Progenitor cell of endocrine pancreas (in vitro differentiated cells): ENCODE measurements at places on chromosomes 6 and 20.

DNA sequence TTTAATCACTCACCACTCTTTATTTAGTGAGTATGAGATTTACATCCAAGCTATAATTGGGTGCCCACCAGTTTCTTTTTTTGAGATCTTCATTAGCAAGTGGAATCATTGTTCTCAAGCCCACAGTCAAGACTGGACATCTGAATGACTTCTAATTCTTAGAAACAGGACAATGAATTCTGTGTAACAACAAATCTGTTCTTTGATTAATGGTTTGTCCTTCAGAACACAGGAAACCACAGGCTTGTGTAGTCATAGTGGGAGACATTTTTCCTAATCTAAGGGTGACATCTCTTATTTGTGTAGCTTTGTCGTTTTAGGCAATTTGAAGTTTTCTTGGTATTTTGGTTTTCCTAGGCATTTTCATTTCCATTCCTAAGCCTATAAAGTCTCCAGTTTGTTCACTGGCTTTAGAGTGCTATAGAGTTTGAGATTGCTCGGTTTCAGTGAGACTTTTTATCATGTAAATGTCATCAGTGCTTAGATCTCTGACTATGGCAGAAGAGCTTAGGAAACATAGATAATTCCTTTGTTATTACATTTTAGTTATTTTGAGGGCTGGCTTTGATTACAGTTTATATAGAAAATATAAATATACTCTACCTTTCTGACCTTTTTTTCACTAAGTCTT, 903.9 kb upstream of the MAP3K7 start:
- no peak for DNase-seq

- DNase-seq, result no peak
Measured at GRCh38 chr20:38450412-38450975, 15.4 kb upstream of the SNHG17 start.

DNA sequence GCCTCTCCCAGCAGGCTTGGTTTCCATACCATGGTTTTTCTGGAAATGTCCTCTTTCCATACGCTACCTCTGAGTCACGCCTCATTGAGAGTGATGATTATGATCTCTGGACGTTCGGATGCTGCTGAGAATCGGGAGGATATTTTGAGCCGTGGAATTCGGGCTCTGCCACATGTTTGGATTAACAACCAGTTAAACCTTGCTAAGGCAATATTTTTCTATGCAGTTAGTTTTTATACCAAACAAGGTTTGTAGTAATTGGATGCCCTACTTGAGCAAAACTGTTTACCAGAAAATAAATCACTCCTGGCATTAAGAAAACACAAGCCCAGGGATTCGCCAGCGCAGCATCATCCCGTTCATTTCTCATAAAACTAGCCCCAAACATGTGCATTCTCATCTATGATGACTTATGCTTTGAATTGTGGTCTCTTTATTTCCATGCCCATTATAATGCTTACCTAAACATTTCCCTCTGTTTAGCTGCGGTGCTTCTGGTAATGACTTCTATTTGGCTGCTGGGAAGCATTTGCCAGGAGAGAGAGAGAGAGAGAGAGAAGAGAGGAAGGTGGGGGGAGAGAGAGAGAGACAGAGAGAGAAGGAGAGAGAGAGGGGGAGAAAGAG, 198.9 kb downstream of the CLIC5 start:
- no peak for DNase-seq

DNA sequence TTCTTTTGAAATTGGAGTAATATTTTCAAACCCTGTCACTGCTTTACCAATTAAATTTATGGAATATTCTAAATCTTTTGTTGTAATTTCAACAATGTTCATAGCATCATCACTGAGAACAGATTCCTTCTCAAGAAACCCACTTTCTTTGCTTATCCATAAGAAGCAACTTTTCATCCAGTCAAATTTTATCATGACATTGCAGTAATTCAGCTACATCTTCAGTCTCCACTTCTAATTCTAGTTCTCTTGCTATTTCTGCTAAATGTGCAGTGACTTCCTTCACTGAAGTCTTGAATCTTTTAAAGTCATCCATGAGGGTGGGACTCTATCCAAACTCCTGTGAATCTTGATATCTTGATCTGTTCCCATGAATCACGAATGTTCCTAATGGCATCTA, 132.4 kb downstream of the INSM1 start:
- DNase-seq, result no peak

DNA sequence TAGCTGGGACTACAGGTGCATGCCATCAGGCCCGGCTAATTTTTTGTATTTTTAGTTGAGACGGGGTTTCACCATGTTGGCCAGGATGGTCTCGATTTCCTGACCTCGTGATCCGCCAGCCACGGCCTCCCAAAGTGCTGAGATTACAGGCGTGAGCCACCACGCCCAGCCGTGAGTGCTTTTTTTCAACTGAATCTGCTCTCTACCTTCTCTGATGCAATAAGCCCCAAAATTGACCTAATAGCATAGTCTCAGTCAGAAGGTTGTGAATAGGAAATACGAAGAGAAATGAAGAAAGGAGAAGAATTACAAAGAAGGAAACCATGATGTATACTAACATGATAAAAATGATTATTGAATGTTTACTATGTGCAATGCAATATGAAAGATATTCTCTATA, 33.2 kb downstream of the BEND6 start:
- no peak for DNase-seq

DNA sequence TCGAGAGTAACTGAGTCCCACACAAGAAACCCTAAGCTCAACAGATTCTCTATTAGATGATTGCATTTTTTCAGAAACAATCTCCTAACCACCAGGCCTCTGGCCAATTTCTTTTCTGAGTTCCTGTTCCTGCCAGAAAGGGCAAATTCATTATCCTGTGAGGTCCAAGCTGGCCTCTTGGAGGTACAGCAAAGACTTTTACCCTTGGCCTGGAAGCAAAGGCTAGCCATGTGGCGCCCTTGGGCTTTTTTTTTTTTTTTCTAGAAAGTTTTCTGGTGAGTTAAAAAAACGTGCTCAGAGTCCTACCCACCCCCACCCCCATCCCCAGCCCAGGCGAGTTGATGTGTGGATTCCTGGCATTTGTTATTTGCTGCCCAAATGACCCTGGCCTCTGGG, 59.0 kb upstream of the EEF1A1 start:
- DNase-seq, result no peak

DNA sequence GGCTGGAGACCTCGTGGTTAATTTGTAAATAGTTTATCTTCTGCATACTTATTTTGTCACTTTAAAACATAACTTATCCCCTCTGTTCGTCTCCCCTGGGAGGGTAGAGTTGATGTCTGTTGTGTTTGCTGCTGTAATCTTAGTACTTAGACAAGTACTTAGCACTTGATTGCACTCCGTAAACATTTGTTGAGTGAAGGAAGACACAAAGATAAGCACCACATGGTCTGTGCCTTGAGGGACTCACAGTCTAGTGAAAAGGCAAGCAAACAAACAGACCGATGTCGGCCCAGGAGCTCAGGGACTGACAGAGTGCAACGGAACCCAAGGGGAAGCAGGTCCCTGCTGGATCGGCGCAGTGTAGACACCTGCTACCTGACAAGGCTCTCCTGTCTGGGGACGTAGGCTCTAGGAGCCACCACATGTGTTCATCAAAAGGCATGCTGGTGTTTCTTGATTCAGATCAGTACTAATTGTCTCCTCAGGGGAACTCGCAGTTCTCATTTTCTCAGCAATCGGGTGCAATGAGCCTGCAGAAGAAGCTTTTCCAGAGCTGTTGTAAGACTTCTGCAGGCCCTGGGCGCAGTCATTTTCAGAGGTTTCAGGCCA, 31.4 kb downstream of the EDN3 start:
- no peak for DNase-seq

DNA sequence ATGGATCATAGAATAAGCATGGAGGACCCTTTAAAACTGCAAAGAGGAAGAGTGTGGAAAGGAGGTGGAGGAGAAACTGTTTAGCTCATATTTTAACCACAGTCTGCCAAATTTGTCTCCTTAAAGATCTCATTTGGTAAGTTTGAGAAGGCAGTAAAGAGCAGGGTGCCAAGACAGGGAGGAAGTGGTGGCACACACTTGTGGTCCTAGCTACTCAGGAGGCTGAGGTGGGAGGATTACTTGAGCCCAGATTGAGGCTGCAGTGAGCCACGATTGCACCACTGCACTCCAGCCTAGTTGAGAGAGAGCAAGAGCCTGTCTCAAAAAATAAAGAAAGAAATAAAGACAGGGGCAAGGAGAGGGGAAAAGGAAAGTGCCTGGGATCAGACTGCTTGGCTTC, 16.8 kb upstream of the DCBLD1 start:
- DNase-seq, result no peak

GRCh38 chr6:1962201-1962600, 283.2 kb downstream of the GMDS start:
- no peak for DNase-seq

DNA sequence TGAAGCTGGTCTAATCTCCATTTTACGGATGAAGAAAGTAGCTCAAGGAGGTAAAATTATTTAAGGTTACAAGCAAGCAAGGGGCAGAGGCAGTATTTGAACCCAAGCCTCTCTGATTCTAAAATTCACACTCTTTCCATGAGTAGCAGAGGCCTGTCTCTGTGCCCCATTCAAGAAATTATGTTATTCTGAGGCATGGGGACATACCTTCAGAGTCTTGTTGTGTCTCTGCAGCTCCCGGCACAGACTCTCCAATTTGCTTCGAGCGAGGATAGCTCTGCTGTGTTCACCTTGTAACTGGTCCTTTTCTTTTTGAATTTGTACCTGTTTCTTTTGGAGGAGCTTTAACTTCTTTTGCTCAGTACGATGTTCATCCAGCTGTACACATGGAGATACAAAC, 21.5 kb downstream of the TXLNB start:
- no peak for DNase-seq

DNA sequence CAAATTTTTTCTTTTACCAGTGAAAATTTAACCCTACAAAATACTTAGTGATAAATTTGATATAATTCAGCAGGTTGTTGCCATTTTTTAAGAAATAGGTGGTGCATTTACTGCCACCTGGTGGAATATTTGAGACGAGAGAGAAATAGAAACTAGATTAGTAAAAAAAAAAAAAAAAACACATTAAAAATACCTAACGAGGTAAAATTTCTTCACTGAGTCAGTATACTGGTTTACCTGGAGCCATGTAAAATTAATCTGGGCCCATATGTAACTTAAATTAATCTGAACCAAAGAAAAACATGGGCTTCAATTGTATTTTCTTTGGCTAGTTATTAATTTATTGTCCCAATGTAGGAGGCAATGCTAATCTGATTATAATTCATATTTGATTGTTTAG, 520.8 kb downstream of the EPM2A start:
- no peak for DNase-seq

- DNase-seq, result no peak
Measured at GRCh38 chr20:9112541-9113515, 43.9 kb downstream of the PLCB4 start.

GRCh38 chr20:31984981-31985471, 17.1 kb downstream of the XKR7 start:
- no peak for DNase-seq

DNA sequence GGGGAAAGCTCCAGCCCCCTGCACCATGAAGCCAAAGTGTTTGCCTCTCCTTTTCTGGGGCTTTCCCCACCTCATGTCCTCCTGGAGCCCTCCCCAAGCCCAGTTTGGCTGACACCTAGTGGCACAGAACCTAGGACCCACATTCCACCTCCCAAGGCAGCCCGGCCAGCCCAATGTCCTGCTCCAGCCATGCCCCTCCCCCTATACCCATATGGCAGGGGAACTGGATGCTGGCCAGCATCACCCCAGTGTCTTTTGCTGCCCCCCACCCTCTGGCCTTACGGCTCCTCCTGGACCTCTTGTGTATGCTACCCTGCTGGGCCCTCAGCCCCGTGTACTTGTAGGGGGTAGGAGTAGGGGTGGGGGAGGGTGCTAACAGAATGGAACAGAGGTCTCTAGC, 170.1 kb downstream of the KIF6 start:
- DNase-seq, result no peak

- no peak for DNase-seq
Measured at GRCh38 chr6:111669326-111669725, 63.6 kb upstream of the TRAF3IP2 start.

DNA sequence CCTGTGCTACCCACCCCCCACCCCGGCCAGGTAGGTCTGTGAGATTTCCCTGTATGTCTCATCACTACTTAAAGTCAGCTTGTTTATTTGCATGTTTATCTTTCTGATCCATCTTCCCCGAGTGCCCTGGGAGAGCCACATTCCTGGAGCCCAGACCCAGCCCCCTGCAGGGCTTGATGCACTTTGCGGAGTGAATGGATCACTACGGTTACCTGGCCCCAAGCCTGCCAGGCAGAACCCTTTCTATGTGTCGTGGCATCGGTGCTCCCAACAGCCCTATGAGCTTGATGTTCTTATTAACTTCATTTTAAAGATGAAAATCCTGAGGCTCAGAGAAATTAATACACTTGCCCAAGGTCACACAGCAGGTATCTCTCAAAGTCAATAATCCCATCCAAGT, 13.6 kb upstream of the SLCO4A1 start:
- no peak for DNase-seq

GRCh38 chr6:32867022-32867477, 13.1 kb downstream of the PSMB9 start:
- no peak for DNase-seq

DNA sequence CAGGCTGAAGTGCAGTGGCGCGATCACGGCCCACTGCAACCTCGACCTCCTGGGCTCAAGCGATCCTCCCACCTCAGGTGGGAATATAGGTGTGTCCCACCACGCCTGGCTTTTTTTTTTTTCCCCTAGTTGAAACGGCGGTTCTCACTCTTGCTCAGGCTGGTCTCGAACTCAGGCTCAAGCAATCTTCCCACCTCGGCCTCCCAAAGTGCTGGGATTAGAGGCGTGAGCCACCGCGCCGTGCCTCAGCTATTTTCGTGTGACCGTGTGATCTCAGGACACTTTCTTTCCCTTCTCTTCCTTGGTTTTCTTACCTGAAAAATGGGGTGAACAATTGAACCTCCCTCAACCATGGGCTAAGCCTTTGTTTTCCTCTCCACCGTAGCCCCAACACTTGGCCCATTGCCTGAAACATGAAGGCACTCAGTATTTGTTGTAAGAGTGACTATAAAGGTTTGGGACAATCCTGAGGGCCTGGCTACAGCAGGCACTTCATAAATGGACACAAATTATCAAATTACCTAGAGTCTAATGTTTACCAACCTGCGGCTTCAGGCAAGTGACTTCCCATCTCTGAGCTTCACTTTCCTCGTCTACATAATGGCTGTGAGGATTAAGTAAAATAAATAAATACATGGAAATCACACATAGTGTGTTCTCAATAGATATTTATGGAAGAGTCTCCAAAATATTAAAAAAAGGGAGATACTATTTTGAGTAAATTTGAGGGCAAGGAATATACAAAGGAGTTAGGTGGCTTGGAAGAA, 31.4 kb upstream of the ID1 start:
- no peak for DNase-seq

- no peak for DNase-seq
Measured at GRCh38 chr20:18588574-18588933, 700 bp downstream of the DTD1 start.
